ENCODE measurements at places on chromosomes 13 and 19.

DNA sequence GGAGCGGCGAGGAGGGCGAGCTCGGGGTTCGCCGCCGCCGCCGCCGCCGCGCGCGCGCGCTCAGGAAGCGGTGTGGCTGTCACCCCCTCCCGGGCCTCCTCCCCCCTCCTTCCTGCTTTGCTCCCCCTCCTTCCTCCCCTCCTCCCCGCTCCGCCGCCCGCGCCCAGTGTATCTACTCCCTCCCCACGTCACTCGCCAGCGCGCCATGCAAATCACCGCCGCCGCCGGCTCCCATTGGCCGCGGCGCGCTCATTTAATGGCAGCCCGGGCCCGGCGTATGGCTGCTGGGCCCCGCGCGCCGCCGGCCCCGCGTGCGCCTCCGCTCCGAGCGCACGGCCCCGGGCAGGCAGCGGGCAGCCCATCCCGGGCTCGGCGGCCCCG, 335 bp upstream of the SOX1 start:
- no peak for DNase-seq

- DNase-seq = no peak
Measured at GRCh38 chr19:1163934-1164683, 10.0 kb downstream of the SBNO2 start.

GRCh38 chr19:51521781-51522180, 9.7 kb downstream of the SIGLEC6 start:
- no peak for DNase-seq

DNA sequence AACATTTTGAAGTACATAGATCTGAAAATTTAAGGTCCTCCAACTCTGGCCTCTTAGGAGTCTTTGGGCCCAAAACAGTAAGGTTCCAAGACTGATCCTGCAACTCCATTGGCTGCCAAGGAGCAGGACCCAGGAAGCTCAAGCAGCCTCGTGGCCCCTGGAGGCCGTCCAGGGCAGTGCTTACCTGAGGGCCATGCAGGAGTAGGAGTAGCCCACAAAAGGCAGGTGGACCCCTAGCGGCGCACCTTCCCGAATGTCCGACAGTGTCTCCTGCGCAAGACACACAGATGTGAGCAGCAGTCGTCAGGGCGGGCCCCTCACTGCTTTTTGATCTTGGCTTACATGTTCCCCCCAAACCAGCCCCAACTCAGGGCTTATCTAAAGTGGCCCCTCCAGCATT, 5.7 kb upstream of the SIX5 start:
- DNase-seq = no peak

- no peak for DNase-seq
Measured at GRCh38 chr13:33446821-33447725, 161.5 kb upstream of the STARD13 start.

DNA sequence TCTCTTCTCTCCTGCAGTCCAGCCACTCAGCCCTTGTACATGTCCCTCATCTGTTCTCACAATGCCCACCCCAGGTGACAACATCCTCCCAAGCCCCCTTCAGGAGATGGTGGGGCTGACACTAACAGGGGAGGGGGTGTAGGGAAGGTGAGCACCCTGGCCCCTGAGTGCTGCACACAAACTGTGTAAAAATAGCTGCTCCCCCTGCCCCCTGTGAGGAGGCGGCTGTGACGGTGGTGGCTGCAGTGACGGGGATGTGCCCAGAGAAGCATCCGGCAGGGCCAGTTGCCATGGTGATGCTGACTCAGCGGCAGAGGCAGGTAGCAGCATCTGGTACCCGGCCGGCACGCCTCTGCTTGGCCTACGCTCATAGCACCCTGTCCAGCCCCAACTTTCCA, 13.0 kb upstream of the JUND start:
- DNase-seq = no peak

DNA sequence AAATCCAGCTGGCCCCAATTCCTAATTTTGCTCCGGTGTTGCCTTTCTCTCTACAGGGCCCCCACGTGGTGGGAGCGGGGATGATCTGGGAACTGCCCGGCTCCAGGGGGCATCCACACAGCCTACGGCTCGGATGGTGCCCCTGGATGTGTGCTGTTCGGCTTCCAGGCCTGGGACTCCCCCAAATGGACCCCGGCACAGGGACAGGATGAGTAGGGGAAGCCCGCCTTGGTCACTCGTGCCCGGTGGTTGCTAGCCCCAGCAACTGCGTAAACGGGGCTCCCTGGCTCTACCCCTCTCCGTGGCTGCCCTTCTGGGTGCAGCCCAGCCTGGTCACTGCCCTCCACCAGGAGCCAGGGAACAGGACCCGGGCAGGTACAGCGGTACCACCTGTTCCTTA, 111.5 kb downstream of the TEX26 start:
- peak; percentile 18 for DNase-seq

- no peak for DNase-seq
Measured at GRCh38 chr13:50932091-50932490, 22.5 kb downstream of the RNASEH2B start.

GRCh38 chr13:26693749-26694463, 66.7 kb downstream of the GPR12 start:
- DNase-seq = no peak

GRCh38 chr13:25237083-25237482, 50.2 kb downstream of the MTMR6 start:
- DNase-seq = no peak

DNA sequence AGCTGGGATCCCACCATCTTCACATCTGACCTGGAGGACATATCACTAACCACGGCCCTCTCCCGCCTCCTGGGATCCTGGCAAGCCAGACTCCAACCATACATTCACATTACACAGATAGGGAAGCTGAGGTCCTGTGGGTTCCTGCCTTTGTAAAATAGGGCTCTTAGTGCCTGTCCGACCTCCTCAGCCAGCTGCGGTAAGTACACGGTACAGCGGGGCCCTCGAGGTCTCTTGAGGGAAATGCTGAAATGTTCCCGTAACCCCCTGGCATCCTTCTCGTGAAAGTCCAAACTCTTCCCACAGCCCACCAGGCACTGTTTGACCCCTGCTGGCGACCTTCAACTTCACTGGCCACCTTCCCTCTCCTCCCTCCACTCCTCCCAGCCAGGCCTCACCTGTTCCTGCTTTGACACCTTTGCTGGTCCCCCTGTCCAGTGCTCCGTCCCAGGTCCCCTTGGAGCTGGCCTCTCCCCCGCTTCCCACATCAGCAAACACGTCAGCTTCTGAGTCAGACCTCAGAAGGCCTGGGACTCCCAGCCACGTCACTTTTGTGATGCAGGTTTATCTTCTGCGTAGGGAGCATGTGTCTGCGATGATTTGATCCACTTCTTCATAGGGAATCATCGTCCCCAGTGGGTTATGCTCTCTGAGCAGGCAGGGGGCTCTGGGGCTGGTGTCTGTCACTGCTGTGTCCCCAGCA, 8.8 kb upstream of the GNG7 start:
- peak; percentile 86 for DNase-seq

DNA sequence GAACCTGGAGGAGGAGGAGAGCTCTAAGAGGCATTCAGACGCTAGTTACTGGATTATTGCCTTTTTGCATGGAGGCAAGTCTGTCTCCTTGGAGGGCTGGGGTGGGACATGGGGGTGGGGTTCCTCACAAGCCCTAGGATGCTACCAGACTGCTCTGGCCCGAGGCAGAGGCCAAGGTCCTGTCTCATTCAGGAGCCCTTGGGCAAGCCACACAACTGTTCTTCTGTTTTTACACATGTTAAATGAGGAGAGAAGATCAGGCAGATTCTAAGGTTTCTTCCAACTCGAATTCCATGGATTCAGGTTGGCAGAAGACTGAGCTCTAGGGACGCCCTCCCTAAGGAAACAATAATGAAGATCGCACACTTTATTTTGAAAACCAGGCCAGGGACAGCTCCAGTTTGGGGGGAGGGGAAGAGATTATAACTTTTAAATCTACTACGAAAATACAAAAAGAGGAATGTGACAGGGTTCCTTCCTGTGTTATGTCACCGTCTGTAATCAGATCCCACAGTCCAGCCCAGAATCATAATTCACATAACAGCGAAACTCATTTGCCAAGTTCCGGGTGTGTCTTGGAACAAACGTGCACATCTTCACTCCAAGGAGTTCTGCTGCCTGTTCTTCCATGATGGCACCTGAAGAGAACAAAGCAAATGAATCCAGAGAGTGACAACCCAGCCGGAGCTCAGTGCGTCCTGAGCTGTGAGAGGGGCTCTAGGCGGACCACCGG, 25.2 kb downstream of the IL17D start:
- peak; percentile 31 for DNase-seq

GRCh38 chr13:78129359-78129758, 210.7 kb upstream of the EDNRB start:
- no peak for DNase-seq

DNA sequence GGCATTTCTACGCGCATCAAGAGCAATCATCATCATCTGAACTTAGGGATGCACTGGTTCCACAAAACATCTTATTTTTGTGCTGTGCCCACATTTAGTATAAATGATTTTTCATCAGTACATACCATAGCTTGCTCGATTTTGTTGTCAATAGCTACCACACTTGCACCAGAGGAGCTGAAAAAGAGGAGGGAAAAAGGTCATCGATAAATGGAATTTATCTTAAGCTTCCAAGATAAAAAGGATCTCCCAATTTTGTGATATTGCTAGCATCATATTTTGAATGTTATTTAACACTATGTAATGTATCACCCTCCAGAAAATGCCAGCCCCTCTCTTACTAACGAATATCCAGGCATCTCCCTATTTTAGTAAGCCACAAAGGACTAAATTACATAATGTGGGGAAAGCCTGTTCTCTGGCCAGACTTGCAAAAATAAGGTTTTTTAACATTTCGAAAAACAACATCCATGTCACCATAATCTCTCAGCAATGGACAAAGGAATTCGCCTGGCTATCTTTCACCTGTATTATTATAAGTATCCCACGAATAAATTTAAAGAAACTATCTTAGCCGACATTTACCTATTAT, 62.4 kb downstream of the SERP2 start:
- no peak for DNase-seq

DNA sequence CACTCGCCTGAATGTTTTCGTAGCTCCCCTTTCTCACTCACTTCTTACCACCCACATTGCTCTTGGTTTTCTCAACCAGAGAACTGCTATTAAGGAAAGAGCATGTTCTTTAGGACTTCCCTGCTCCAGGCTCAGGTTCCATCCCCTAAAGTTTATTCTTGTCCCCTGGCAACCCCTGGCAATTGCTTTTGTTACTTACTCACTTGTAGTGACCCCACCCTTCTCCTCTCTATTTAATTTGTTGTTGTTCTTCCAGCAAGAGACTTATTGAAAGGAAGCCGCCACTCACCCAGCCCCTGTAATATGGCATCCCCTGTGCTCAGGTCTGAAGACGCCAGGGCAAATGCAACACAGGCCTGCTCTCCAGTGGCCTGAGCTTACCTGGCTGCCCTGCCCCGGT, 233.7 kb upstream of the SOX21 start:
- DNase-seq = no peak

DNA sequence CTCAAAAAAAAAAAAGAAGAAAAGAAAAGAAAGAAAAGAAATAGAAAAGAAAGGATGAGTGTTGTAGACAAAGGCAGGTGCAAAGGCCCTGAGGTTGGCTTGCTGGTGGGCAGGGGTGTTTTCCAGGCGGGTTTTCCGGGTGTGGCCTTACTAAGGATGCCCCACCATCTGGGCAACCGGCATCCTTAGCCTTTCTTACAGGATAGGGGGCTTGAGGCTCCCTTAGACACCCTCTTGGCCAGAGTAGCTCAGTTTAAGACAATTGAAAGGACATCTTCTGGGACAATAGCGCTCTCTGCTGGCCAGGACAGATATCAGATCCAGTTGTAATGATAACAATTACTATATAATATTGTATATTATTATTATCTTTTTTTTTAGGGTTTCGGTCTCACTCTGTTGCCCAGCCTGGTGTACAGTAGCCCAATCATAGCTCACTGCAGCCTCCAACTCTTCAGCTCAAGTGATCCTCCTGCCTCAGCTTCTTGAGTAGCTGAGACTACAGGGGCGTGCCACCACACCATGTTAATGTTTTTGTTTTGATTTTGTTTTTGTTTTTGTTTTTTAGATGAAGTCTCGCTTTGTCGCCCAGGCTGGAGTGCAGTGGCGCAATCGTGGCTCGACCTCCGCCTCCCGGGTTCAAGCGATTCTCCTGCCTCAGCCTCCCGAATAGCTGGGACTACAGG, 1.4 kb upstream of the QTRT1 start:
- DNase-seq = peak; percentile 66

- no peak for DNase-seq
Measured at GRCh38 chr19:291561-292280, 518 bp upstream of the PLPP2 start.

GRCh38 chr19:45350477-45351058, 10.0 kb downstream of the KLC3 start:
- no peak for DNase-seq

DNA sequence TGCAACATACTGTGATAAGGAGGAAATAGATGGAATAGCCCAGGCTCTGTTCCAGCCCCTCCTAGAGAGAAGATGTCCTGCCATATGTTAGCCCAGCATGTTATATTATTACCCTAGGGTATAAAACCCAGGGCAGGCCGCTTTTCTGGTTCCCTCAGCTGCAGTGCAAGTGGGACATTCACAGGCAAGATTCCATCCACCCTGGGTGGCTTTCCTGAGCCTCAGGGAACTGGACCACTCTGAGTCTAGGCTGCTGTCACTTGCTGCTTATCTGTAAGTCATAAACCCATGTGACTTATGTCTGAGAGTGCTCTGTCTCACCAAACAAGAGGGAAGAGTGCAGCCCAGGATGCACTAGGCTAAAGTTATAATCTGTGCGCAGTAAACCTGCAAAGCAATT, 413.2 kb downstream of the MZT1 start:
- DNase-seq = no peak

DNA sequence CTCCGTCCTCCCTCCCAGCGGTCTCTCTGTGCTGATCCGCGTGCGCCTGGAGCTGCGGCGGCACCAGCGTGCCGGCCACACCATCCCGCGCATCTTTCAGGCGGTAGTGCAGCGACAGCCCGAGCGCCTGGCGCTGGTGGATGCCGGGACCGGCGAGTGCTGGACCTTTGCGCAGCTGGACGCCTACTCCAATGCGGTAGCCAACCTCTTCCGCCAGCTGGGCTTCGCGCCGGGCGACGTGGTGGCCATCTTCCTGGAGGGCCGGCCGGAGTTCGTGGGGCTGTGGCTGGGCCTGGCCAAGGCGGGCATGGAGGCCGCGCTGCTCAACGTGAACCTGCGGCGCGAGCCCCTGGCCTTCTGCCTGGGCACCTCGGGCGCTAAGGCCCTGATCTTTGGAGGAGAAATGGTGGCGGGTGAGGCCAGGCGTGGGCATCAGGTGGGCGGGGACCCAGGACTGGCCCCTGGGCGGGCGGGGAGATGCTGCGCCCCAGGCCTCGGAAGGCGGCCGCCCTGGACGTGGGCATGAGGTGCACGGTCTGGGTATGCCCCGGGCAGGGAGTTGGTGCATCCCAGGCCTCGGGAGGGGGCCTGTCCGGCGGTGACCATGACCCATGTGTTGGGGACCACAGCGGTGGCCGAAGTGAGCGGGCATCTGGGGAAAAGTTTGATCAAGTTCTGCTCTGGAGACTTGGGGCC, 16.4 kb downstream of the SLC27A1 start:
- no peak for DNase-seq

GRCh38 chr19:1819341-1820255, 7.5 kb upstream of the ATP8B3 start:
- DNase-seq = no peak

All from fibroblast of mammary gland (primary cell).